Osteoblast (primary cell): ENCODE measurements at places on chromosomes 1 and 21. TPM values are rescaled to one million over a fixed set of nuclear protein-coding genes. Genes with fewer than 3 reads are reported as not detected.

DNA sequence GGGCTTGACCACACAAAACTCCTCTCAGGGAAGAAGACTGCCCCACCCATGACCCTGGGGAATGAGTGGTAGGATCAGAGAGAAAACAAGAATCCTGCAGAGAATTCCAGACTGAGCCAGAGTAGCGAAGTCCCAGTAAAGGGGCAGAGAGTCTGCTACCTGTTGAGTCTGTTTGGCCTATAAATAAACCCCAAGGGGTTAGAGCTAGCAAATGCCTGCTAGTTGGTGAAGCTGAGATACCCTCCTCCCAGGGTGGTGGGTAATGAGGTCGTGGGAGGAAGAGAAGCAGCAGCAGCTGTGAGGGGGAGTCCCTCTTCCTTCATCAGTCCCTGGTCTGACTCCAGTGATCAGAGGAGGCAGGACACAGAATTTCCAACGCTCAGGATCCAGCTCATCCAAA lies 2.5 kb downstream of the TRAF3IP3 start:
- DNase-seq, result peak; percentile 13

DNA sequence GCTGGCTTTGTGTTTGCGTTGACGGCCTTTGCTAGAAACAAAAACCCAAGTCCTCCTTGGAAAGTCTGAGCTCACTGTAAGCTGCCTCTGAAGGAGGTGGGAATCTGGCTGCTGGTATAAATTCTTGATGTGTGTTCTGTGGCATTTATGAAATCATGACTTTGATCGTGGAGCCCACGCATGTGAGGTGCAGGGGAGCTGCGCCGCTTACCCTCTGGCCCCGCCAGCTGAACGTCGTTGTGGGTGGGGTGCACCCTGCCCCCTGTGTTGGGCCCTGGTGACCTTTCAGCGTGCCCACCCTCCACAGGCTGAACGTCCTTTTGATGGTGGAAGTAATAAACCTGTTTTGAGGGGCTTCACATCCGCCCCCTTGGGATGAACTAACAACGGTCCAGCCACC lies 21.2 kb upstream of the DIP2A start:
- DNase-seq, result peak; percentile 23

DNA sequence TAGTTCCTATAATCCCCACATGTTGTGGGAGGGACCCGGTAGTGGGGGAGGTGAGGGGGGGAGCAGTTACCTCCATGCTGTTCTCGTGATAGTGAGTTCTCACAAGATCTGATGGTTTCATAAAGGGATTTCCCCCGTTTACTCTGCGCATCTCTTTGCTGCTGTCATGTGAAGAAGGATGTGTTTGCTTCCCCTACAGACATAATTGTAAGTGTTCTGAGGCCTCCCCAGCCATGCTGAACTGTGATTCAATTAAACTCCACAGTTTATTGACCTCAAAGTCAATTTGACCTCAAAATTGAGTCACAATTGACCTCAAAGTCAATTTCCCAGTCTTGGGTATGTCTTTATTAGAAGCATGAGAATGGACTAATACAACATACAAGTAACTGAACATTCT lies 19.7 kb downstream of the DPH5 start:
- DNase-seq, result no peak

- no peak for DNase-seq
These were observed 15.6 kb downstream of the SZT2 start for GRCh38 chr1:43405219-43405875.

DNA sequence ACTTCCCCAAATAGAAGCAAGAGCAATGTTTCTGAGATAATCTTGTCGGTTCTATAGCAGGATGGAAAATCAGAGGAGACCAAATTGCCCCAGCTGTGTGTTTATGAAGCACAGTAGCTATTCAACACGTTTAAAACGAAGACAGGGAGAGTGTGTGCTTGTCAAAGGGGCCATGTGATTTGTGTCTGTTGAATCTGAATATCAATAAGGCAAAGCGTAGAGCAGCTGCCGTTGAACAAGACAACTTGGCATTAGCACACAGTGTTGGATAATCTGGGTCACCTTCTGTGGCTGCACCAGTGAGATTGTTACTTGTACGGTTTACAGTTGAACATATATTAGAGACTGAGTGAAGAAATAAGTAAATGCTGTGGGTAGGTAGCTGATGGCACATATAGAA lies 1.0 kb downstream of the CRB1 start:
- no peak for DNase-seq

The SPRR1B gene
- total RNA-seq, result not detected in 2 replicates

The SELP gene
- not detected in 2 replicates for total RNA-seq
